ENCODE measurements at places on chromosomes 1 and 21.
A peak's percentile ranks its signal among the peaks of the same experiment; 100 is the strongest.

GRCh38 chr1:90850898-90851710 lies 134.0 kb upstream of the BARHL2 start:
- peak; percentile 91 for DNase-seq

- DNase-seq: no peak
Observed at GRCh38 chr21:35457097-35457804, 408.1 kb upstream of the RUNX1 start.

- DNase-seq: no peak
Observed at GRCh38 chr1:94425821-94426484, 7.8 kb downstream of the ABCD3 start.

GRCh38 chr1:151108331-151108730 lies 37.8 kb downstream of the GABPB2 start:
- no peak for DNase-seq

DNA sequence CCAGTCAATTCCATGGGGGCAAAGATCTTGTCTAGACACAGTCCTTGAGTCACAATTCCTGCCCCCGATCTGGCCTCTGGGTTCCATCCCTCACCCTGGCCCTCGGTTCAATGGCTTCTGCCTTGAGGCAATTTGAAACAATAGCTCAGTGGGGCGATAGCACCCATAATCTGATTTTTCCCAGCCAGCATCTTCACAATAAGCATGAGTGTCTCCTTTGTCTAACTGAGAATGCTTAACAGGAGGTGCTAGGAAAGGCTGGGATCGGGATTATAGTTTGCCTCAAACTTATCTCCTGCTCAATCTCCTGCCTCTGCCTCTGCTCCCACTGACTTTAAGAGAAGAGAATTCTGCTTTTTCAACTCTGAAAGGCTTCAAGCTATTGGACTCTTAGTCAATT lies 293.9 kb upstream of the PROX1 start:
- no peak for DNase-seq

DNA sequence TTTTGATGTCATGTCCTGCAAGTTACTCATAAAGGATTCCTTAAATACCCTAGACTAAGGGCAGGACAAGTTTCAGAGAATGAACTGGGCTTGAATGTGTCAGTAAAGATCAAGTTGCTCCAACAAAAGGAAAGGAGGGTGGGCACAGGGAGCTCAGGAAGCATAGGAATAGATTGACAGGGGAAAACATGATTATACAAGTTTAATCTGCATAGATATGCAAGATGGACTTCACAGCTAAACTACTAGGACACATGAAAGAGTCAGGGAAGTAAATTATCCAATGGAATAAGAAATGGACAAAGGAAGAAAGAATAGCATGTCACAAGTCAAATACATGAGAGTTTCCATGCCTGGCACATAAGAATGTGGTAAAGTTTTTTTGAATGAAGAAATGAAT lies 203.9 kb upstream of the SAMSN1 start:
- DNase-seq: no peak

DNA sequence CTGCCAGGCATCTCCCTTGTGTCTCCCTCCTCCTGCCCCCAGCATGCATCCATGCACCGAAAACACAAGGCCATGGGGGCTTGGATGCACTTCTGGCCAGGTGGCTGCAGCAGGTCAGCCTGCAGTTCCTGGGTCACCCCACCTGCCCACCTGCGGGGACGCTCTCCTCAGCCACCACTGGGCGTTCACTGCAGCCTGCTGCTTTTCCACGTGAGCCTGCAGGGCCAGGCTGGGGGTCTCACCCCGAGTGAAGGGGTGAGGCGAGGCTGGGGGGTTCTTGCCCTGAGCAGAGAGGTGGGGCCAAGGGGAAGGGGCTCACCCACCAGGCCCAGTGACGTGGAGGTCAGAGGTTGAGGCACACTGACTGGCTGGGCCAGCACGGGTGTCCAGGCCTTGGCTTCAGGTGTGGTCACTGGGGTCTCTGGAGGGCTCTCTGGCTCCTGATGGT lies 64.6 kb downstream of the WNT9A start:
- no peak for DNase-seq

DNA sequence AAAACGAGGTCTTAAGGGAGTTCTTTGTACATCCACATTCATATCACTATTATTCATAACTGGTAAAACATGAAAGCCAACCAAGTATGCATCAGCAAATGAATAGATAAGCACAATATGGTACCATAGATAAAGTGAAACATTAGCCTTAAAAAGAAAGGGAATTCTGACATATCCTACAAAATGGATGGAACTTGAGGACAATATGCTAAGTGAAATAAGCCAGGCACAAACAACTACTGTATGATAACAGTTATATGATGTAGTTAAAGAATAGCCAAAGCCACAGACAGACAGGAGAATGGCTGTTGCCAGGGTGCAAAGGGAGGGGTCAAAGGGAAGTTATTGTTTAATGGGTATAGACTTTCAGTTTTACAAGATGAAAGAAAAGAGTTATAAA lies 148.9 kb downstream of the EIF4G3 start:
- DNase-seq: no peak

DNA sequence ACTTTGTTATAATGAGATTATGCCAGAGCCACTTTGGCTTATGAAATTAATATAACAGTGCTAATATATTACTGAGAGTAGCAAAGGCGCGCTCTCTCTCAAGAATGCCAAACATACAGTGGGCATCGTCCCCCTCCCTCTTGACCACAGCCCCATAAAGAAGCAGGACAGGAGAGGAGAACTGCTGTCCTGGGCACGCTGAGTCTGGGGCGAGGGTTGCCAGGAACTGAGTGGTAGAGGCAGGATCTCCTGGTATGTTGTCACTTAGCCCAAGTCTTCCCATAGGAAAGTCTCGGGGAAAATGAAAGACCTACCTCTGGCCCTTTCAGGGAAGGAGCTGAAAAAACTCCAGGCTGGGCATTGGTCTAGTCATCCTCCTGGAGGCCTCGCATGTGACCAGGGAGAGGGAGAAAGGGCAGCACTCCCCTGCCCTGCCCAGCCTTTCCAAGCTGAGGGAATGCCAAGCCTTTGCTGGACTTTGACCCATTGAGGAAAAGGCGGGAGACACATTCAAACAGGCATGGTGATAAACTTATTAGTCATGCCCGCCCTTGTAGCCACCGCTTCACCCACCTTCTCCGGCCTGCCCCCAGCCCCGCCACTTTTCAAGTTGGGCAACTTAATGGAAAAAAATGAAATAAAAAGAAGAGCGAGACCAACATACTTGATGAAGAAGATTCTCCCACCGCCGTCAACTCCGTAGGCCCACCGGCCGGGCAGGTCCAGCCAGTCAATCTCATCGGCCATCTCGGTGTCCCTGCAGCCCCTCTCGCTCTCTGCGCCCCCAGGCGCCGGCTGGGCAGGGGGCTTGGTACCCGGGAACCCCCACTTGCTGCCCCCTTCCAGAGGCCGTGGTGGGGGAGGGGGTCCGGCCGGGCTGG lies 17.4 kb upstream of the PLEKHA6 start:
- no peak for DNase-seq

GRCh38 chr21:38494703-38495102 lies 3.6 kb downstream of the ERG start:
- DNase-seq: no peak
